Activated CD8-positive, alpha-beta memory T cell treated with anti-CD3 and anti-CD28 coated beads for 1 hour (primary cell): ENCODE measurements at places on chromosomes 5 and 9.

- no peak for DNase-seq
Measured at GRCh38 chr9:113417370-113417769, 6.8 kb downstream of the C9orf43 start.

DNA sequence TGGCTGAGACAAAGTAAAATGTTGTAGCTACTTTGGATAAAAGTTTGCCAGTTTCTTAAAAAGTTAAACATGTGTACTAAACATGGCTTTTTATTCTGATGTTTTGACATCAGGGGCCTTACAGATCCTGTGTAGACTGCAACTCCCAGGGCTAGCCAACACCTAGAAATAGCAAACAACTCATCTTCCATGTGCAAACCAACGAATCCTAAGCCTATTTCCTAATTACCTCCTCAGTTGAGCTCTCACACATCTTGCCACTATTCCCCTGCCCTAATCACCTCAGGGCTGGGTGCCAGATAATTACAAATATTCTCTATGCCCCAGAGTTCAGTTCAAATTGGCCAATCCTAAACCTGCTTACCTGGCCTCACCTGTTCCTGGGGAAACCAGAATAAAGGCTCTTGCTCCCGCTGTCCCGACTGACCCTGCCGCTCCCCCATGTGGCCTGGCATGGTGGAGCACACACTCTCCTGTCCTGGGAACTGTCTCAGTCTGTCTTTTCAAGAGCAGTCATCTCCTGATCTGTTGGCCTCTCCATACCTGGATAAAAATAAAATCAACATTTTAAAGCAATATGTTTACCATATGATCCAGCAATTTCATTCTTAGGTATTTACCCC lies 37.1 kb upstream of the FAM169A start:
- peak; percentile 5 for DNase-seq

DNA sequence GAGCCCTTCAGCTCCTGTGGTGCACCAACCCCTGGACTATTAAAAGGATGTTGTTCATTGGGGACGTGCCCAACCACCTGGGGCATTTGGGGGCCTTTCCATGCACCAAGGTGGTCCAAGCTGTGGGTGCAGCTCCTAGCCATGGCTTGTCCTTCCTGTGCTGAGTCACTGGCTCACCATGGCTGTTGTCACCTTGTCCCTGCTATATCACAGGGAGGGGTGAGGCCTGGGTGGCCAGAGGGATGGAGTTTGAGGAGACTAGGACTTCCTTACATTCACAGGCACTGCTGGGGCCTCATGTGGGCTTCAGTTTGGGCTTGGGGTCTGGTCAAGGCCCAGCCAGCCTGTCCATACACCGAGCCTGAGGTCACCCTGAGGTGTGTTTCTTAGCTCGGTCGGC lies 45.5 kb downstream of the PHF2 start:
- DNase-seq, result no peak

- no peak for DNase-seq
Measured at GRCh38 chr5:1259806-1260480, 34.8 kb downstream of the SLC6A18 start.

DNA sequence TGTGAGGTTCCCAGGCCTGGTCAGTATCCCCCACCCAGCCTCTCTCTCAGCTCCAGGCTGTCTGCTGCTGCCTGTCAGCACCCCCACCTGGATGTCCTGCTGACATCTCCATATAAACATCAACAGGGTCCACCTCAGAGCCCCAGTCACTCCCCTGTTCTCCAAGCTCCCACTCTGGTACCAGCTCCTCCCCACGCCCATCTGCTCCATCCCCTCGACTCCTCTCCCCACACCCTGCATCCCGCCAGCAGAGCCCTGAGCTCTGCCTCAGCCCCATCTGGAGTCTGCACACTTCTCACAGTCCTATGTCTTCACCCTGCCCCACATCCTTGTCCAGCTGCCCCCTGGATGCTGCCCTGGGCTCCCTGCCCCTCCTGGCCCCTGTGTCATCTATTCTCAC lies 67.7 kb upstream of the LRRTM2 start:
- no peak for DNase-seq

DNA sequence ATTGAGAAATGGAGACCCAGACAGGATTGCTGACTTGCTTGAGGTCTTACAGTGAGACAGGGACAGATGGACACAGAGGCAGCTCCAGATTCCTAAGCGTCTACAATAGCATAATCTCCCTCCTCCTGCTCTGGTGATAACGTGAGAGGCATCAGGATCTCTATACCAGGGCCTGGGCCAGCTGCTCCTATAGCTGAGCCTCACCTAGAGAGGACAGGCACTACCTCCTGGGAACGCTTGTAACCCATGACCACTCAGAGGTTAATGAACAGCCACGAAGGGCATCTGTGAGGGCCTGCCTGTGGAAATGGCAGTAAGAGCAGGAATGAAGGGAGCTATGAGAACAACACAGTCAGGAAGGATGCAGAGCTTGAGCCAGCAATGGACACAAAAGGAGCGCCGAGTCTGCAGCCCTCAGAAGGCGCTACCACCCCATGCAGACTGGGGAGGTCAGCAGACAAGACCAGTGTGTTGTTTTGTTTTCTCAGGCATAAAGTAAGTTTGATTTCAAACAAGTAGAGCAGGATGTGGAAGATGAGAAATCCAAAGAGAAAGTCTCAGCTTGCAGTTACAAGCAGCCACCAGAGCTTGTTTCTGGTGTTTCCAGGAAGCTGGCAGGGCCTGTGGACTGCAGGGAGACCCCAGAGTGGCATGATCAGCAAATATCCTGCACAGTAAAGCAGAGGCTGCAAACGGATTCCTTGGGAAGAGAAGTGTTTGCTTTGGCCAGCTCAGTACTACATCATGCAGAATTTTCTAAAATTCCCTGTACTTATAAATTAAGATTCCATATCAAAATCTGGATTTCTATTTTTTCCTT lies 17.4 kb downstream of the ANKS6 start:
- DNase-seq, result no peak

GRCh38 chr5:140214831-140215230 lies 39.8 kb downstream of the CYSTM1 start:
- no peak for DNase-seq

DNA sequence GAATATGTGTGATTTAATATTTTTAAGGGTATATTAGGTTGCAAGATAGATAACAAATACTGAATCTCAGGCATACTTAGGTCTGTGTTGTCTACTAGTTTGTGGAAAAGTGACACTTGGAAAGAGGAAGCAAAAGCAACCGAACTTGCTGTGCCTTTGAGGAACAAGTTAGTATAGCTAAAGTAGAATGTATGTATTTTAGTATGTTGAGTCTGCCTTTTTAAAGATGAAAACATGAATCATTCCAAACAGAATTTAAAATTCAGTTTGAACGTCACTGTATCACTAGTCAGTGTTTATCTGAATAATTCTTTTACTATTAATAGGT lies 12.9 kb downstream of the TLE4 start:
- no peak for DNase-seq

DNA sequence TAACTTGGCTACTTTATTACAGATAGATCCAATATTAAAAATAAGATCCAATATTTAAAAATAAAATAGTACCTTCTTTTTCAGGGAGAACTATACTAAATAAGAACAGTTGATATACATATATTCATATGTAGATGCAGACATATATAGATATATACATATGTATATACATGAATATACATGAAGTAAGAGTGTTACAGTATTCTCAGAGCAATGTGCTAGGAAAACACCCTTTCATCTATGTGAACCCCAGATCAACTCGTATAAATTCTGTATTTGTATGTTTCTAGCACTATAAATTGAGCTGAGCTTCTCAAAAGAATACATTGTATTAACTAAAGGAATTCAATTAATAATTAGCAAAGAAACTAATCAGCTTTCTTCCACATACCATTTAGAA lies 287.6 kb downstream of the PDE4D start:
- DNase-seq, result no peak

GRCh38 chr5:129367883-129368282 lies 92.2 kb upstream of the ADAMTS19 start:
- DNase-seq, result no peak

GRCh38 chr5:171494452-171495121 lies 75.1 kb downstream of the FGF18 start:
- DNase-seq, result no peak

DNA sequence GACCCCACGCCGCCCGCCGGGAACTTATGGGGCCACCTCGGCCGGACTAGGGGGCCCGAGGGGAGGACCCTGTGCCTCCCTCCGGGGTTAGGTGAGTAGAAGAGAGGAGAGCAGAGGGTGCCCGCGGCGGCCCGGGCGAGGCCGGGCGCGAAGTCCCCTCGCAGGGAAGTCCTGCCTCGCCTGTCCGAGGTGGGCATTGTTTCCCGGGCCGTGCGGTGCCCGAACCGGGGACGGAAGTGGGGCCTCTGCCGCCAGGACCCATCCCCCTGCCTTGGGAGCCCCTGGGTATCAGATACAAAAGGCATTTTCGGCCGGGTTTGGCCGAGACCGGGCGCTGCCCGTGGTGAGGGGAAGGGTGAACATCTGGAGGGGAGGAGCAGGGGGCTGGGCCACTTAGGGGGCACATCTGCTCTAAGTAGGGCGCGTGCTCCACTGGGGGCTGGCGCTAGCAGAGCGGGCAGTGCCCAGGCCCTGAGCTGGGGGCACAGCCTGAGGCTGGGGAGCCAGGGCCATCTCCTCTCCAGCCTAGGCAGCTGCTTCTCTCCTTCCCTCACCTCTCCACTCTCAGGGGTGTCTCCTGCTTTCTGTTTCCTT lies 48.2 kb downstream of the DAB2IP start:
- no peak for DNase-seq

- no peak for DNase-seq
Measured at GRCh38 chr9:83188277-83188676, 125.3 kb upstream of the RASEF start.

DNA sequence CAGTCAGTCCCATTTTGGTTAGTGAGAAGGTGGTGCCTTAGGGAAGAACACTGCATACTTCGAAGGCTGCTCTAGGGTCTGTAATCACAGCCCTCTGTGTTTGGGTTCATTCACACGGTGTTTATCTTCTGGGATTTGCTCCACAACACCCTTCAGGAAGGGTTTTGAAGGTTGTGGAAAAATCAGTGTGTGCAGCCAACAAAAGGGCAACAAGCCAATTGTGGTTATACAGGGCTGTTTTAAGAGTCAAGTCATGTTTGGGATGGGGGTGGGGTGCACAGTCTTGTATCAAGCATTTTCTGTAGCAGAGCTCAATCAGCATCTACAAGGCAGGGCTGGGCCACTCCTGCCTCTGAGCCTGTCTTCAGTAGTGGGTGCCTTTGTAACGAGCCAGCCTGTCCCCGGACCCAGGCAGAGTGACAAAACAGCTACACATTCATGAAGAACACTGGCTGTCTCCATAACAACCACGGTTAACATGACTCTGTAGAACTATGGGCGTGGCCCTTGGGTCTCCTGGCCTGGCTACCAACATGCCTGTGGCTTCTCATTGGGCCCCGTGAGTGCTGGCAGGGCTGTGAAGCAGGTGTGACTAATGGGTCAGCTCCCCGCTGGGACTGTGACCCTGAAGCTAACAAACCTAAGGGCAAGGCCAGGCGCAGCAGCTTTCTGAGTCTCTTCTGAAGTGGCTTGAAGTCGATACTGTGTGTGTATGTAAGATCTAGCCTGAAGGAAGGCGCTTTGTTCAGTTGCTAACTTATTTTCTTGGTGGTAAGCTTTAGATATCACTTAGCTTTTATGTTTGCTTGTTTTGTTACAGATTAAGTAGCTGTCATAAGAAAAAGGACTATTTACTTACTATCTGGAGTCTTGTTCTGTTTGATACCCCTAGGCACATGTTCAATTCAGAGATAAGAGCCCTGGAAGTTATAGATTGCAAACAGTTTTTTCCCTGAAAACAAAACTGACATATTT lies 27.9 kb upstream of the GOLM1 start:
- no peak for DNase-seq

DNA sequence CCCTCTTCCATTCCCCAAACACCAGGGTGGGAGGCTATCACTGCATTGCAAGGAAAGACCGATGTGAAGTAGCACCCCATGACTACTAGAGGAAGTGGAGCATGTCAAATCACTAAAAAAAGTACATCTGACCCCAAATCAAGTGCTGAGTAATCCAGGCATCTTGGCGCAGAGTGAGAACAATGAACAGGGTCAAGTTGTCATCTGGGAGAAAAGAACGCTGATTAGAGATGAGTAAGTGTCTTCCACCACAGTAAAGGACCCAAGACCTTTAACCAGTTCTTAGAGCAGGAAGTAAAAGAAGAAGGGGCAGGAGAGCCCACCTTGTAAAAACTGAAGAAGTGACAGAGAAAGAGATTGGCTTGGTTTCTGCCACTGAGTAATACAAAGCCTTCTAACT lies 75.0 kb upstream of the RAD23B start:
- no peak for DNase-seq

GRCh38 chr9:130908878-130909355 lies 12.3 kb upstream of the QRFP start:
- no peak for DNase-seq

- DNase-seq, result no peak
Measured at GRCh38 chr5:132667761-132668705, 5.8 kb upstream of the IL4 start.

DNA sequence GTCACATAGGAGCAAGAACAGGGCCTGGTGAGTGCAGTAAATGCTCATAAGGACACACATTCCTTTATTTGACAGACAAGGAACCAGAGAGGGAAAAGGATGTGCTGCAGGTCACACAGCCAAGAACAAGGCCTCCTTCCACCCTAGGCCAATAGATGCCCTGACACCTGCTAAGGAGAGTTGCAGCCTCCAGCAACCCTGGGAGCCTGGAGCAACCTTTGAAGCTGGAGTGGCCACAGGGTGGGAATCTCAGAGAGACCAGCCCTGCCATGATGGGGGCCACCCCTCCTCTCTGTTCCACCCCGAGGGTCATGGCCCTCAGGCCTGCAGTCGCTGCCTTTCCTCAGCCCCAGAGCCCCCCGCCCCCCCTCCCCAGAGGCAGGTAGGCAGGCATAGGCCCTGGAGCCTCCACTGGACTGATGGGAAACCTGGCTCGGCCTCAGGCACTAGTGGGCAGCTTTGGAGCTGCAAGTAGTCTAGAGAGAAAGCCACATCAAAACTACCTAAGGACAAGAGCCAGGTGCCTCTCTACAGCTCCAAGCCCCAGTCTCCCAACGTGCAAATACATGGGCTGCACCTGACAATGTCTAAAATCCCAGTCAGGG lies 116.1 kb upstream of the SPOCK1 start:
- no peak for DNase-seq

DNA sequence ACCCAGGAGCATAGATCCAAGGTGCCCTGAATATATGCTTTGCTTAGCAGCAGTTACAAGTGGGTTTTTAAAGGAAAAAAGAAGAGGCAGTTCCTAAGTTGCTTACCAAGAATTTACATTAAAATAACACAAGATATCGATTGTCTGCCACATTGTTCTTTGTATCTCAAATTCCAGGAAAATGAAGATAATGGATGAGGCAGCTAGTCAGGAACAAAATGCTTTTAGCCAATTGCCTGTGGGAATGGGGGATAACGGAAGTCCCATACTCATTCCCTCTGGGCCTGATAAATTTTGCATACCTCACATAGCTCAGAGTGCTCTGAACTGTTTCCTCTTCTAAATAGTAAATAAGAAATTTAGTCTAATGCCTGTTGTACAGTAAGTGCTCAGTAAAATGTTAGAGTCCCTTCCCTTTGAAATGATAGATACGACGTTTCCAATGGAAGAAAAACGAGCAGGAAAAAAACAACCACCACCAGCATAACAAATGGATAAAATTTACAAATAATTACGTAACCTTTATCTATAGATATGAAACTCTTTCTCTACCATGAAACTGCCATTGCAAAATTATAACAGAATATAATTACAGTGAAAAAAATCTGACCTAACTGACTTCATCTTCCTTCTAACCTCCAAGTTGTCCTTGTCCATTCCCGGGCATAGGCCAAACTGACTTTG lies 35.5 kb upstream of the TENT2 start:
- DNase-seq, result no peak
